ENCODE measurements at places on chromosomes 6 and 20.
A peak's percentile ranks its signal among the peaks of the same experiment; 100 is the strongest.

- DNase-seq: no peak
Observed at GRCh38 chr20:37295001-37295400, 5.5 kb downstream of the MANBAL start.

GRCh38 chr20:47782076-47782475, 3.2 kb downstream of the SULF2 start:
- DNase-seq: no peak

DNA sequence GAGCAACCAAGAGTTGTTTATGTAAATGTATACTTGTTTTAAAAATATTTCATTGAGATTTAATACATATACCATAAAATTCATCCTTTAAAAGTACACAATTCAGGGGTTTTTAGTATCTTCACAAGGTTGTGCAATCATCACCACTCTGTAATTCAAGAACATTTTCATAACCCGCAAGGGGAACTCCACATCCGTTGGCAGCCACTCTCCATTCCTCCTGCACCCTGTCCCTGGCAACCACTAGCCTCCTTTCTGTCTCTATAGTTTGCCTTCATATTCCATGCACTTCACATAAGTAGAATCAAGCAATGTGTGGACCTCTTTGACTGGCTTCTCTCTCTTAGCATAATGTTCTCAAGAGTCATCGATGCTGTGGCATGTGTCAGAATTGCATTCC, 104.2 kb upstream of the PDE10A start:
- DNase-seq: no peak

DNA sequence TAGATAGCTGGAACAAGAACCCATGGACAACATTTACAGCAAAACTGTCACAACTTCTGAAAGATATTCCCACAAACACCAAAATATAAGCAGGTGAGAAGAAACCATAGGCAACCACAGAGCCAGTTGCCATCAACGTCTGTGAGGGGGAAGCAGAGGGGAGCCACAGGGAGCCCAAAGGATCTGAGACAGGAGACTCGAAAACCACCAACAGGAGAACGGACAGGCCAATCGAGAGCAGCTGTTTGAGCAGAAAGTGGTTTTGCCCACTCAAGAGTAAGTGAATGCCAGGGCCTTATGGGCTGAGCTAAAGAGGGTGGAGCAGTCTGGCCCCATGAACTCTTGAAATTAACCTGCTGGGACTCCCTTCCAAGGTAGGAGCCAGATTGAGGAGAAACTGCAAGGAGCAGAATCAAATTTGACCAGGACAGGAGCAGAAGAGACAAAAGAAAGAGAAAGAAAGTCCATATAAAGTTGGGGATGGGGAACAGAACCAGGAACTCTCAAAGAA, 195.4 kb downstream of the ANKRD60 start:
- DNase-seq: no peak

- DNase-seq: no peak
Observed at GRCh38 chr20:44552950-44553908, 29.1 kb upstream of the PKIG start.

DNA sequence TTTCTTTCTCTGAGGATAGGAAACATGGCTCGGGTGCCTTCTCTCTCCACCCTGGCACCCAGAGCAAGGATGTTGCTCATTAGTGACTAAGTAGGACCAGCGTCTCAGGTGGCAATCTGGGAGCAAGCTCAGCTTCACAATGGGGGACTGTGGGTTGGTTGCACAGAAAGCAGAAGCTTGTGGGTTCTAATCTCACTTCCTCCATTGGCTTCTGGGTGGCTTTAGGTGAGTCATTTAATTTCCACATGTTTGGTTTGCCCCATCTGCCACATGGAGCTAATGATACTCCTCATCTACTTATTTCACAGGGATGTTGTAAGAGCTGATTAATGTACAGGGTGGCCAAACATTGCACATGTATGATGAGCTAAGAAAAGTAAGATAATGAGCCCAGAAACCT, 54.8 kb upstream of the AKIRIN2 start:
- DNase-seq: no peak

DNA sequence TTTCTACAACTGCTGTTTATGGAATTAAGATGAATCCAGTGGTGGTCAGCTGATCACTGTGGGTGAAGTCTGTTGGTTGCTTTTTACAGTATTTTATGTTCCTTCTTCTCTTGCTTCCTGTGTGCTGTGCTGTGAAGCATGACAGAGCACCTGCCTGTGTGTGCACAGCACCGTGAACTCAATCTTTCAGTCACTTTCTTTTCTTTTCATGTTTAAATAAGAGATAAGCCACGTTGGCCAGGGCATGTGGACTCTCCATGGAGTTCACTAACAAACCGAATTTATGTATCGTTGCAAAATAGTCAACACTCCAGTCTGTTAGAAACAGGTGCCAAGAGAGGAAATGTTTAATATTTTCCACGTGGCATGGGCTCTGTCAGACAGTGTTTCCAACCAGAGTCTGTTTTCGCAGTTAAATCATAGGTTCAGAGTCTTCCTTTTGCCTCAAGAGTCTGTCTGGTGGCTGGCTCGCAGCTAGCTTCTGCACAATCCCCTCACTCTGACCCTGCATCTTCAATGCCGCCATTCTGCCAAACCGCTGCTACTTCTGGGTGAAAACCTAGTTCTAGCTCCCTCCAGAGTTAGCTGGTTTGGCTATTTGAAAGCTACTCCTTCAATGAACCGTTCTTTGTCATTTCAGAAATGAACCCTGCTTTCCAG, 73.2 kb downstream of the QRSL1 start:
- peak; percentile 84 for DNase-seq

DNA sequence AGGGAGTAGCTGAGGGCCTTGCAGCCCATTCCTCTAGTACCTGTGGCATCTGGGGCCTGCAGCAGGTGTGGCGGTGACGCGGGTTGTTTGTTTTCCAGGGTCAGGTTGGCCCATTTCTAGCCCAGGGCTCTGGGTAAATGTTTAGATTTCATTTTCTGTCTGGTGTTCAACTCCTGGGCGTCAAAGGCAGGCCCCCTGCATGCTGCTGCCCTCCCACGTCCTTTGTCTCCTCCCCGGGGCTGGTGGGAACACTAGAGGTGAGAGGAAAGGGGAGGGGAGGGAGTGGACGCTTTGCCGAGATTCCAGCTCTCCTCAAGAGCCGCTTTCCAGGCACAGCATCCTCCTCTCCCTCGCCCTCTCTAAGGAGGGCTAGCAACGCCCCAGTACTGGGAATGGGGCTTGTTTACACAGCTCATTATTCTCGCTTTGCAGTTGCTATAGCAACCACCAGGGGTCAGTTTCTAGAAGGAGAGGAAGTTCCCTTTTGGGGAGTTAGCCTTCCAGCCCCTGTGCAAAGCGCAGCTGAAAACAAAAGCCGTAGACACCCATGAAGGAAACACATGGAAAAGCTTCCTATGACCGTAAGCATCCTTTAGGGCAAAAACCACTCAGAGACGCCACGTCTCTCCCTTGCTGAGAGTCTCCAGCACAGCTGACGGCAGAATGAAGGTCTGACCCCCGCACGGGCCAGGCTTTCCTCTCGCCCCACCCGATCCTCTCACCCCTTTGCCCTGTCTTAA, 170.6 kb downstream of the LY86 start:
- peak; percentile 31 for DNase-seq

GRCh38 chr6:142301651-142302391, at the start of gene ADGRG6:
Gene ADGRG6 (plus strand): TSS chr6:142302007. CDS start chr6:142302330, 323 bp downstream.
- DNase-seq: peak; percentile 27

DNA sequence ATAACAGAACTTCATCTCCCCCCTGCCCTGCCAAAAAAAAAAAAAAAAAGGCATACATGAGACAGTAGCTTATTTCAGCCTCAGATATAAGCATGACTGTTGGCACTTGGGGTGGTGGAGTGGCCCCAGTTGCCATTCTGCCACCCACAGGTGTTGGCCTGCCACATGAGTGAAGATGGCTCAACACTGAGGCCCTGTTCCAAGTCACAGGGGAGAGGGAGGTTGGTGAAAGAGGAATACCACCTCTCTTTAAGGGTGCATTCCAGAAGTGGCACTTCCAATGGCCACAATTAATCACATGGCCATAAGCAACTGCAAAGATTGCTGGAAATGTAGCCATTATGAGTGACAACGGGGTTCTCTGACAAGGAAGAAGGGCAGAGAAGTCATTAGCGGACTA, 61.9 kb upstream of the JARID2 start:
- DNase-seq: no peak

GRCh38 chr6:99338188-99338587, 11.3 kb downstream of the FAXC start:
- DNase-seq: peak; percentile 66

- DNase-seq: no peak
Observed at GRCh38 chr6:16033214-16033613, 95.7 kb upstream of the MYLIP start.

- DNase-seq: no peak
Observed at GRCh38 chr6:3022765-3023662, 23.3 kb downstream of the NQO2 start.

- peak; percentile 81 for DNase-seq
Observed at GRCh38 chr6:155311086-155311485, 3.2 kb downstream of the TFB1M start.

GRCh38 chr6:111739257-111739696, 133.6 kb upstream of the TRAF3IP2 start:
- no peak for DNase-seq

- no peak for DNase-seq
Observed at GRCh38 chr6:133093956-133094355, 147.2 kb upstream of the EYA4 start.

- DNase-seq: no peak
Observed at GRCh38 chr6:25329982-25330381, 50.8 kb downstream of the CARMIL1 start.

- peak; percentile 13 for DNase-seq
Observed at GRCh38 chr6:95574811-95575210, 2.5 kb upstream of the MANEA start.

GRCh38 chr6:106581468-106581867, 47.8 kb downstream of the RTN4IP1 start:
- DNase-seq: no peak

- DNase-seq: no peak
Observed at GRCh38 chr6:87099472-87099871, 4.6 kb upstream of the CGA start.

DNA sequence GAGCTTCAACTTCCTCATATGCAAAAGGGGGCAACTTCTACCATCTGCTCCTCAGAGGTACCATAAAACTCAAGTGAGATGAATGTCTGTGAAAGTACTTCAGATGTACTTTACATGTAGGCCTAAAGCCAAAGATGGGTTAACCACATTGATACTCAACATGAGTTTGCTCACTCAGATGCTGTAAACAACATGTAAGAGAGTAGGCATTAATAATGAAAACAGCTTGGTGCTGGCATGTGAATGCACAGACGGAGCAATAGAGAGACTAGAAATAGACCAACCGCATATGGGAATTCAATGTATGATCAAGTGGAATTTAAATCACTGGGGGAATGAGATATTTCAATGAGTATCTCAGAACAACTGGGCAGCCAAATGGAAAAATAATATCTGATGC, 143.8 kb upstream of the CDYL start:
- no peak for DNase-seq

DNA sequence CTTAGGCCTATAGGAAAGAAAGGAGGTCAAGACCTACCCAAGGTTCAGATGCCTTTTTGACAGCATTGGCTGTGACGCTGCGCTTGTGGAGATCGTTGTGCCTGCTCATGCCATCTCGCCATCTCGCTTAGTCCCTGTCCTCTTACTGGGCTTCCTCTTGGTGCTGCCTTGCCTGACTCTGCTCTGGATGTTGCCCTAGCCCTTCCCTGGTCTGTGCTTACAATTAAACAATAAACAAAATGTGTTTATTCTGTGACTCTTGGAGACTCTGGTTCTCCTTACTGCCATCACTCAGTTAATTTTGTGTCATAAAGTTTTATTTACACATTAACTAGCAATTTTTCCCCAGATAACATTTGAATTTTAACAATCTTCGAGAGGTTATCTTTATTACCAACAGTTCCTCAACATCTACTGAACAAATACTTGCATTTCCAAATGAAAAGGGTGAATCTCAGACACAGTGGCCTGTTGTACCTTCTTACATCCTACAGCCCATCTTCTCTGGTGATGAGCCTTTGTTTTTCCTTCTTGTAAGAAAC, 11.6 kb downstream of the AFDN start:
- DNase-seq: no peak

DNA sequence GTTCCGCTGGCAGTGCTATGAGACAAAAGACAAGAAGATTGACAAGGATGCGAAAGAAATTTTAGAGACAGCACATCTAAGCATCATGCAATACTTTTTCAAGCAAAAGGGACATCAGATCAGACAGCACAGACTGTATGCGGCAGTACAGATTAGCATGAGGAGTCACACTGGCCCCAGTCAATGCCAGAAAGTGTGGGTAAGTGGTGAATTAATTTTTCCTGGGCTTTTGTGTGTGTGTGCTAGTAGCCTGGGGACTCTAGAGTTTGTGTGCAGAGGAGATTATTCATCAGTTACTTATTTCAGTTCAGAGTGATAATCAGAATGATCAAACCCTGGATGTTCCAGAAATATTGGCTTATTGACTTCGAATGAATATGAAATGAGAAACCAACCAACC, 47.2 kb downstream of the LAMA4 start:
- no peak for DNase-seq

DNA sequence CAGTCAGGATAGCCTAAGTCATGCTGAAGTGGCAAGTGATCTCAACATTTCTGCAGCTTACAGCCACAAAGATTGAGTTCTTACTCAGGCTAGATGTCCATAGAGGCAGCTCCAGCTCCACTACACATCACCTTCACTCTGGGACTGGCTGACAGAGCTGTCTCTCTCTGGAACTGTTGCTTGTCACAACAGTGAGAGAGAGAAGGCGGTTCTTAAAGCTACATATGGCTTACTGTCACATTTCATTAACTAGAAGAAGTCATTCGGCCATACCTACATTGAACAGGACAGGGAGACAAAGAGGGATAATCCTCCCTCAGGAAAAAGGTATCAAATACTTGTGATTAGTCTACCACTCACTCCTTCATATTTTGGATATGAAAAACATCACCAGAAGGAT, 914.9 kb upstream of the FLRT3 start:
- no peak for DNase-seq

DNA sequence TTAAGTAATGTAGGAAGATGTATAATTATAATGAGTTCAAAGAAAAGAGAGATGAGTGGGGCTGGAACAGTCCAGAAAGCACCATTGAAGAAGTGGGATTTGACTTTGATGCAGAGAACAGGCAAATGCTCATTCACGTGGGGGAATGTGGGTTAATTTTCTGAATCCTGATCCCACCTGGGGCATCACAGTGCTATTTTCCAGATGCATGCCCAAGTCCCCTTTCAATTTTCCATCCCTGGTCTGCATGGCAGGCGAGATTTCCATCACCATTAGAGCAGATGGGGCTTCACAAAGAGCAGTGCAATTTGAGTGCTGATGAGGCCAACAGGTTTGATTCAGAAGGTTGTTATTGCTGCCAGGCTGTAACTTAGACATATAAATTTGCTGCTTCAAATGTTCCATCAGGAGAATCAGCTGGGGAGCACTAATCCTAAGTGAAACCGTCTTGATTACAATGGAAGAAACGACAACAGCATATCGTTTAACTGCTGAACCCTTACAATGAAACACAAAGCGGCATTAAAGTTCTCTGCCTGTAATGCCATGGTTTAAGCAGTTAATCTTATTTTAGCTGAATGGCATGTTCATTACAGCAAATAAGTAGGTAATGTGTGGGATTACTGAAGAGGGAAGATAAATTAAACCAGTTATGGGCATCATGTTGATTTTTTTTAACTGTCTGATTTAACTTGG, 45.2 kb downstream of the OSTM1 start:
- no peak for DNase-seq
